ENCODE measurements at places on chromosomes 5 and 9.

- no peak for DNase-seq
Observed at GRCh38 chr5:10588109-10588775, 24.4 kb downstream of the ANKRD33B start.

GRCh38 chr9:109843641-109844040, 63.6 kb downstream of the PALM2AKAP2 start:
- DNase-seq = no peak

GRCh38 chr5:177405805-177406204, 3.6 kb downstream of the F12 start:
- no peak for DNase-seq

GRCh38 chr5:76908166-76908565, 44.7 kb upstream of the CRHBP start:
- DNase-seq = no peak

DNA sequence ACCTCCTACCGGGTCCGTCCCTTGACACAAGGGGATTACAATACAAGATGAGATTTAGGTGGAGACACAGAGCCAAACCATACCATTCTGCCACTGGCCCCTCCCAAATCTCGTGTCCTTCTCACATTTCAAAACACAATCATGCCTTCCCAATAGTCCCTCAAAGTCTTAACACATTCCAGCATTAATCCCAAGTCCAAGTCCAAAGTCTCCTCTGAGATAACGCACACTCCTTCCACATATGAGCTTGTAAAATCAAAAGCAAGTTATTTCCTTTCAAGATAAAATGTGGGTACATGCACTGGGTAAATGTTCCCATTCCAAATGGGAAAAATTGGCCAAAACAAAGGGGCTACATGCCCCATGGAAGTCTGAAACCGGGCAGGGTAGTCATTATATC, 463.9 kb upstream of the CDH9 start:
- no peak for DNase-seq

DNA sequence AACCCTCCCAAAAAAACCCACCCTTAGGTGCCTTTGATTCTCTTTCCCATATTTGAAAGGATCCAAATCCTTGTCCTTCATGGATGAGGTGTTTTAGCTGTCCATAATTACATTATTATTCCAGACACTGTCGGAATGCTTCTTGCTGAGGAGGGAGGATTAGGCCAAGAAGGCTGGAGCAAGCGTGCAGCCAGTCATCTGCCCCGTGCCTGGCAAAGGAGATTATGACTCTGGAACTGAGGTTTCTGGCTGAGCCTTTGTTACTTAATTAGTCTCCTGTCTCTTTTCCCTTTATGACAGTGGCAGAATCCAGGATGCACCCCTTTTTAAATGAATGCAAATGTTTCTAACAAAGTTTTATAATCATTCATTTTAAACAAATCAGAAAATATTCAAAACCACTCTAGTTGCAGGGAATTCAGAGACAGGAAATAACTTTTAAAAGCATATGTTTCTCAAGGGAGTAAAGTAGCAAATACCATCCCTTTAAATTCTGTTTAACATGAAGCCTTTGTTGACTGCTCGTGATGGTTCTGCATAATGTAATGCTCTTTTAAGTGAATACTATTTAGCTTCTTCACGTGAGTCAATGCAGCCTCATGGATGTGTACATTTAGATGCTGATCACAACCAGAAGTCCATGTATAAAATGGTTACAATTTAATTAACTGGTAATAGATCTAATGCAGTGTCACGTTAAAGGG, 69.8 kb downstream of the GALNT10 start:
- no peak for DNase-seq

DNA sequence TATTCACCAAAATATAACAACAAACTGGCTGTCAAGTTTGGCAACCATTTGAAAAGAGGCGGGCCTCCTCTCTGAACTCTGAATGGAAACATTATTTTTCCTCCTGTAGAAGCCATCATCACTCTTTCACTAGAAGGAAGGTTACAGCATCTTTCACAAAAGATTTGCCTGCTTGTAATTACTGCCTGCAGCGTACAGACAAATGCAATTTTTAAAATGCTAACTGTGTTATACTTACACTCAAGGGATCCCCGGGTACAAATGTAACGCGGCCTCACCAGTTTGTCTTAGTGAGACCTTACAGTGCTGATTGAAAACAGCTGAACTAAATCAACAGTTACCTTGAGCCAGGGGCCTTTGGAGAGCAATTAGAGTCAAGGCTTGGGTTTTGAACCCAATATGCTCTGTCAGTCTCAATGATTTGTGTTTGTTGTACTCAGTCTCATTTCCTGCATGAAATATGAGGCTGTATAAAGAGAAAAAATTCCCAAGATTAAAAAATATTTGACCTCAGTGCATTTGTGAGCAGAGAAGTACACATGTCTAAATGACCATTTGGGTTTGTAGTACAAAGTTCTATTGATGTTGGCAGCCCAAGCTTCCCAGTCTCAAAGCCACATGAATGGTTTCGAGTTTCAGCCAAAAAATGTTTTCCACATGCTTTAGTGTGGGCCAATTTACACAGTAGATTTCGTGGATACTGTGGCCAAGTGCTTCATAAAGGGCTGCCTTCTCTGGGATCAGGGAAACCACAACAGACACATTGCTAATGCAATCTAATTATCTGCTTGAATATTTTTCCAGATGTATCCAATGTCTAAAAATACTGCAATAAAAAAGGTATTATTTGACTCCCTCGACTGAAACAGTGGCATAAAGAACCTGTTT, 500.0 kb downstream of the SPATA31D1 start:
- no peak for DNase-seq

- DNase-seq = no peak
Observed at GRCh38 chr5:167773668-167774301, 517.7 kb upstream of the WWC1 start.

DNA sequence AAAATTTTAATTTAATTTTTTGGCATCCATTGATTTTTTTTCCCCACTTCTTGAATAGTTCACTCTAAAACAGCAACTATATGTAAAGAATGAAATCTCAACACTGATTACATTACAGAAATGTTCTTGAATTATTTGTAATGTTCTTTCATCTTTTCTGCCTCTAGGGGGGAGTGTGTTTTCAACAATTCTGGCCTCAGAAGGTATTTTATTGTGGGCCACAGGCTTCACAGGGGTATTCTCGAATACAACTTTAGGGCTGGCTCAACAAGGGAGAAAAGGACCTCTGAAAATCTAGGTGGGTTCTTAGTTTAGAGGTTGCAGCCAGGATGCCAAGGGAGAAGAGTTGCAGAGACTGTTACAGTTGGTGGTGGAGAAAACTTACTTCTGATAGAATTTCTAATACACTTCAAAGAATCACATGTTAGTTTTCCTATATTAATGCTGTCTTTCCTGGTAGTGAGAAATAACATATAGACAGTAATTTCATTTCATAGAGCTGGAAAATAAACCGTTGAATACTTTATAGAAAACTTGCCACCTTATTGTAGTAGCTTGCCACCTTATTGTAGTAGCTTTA, 3.6 kb upstream of the NPR3 start:
- DNase-seq = no peak

GRCh38 chr9:38343037-38343436, 49.5 kb upstream of the ALDH1B1 start:
- DNase-seq = no peak

DNA sequence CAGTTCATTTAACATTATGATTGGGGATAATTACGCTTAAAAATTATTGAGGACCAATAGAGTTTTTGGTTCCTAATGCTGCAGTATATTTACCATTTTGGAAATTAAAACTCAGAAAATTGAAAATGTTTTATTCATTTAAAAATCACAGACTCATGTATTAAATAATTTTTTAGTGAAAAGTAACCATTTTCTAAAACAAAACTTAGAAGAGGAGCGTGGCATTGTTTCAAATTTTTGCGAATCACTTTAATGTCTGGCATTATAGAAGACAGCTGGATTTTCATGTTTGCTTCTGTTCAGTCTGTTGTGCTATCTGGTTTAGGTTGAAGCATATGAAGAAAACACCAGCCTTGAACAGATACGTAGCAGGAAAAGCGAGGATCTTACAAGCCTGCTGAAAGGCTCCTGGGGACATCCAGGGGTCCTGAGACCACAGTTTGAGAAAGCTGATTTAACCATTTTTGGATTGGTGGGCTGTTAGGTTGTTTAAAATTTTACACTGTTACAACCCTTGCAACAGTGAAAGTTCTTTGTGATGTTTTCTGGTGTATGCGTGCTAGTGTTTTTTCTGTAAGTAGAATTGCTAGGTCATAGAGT, 1.6 kb downstream of the ZFYVE16 start:
- no peak for DNase-seq

DNA sequence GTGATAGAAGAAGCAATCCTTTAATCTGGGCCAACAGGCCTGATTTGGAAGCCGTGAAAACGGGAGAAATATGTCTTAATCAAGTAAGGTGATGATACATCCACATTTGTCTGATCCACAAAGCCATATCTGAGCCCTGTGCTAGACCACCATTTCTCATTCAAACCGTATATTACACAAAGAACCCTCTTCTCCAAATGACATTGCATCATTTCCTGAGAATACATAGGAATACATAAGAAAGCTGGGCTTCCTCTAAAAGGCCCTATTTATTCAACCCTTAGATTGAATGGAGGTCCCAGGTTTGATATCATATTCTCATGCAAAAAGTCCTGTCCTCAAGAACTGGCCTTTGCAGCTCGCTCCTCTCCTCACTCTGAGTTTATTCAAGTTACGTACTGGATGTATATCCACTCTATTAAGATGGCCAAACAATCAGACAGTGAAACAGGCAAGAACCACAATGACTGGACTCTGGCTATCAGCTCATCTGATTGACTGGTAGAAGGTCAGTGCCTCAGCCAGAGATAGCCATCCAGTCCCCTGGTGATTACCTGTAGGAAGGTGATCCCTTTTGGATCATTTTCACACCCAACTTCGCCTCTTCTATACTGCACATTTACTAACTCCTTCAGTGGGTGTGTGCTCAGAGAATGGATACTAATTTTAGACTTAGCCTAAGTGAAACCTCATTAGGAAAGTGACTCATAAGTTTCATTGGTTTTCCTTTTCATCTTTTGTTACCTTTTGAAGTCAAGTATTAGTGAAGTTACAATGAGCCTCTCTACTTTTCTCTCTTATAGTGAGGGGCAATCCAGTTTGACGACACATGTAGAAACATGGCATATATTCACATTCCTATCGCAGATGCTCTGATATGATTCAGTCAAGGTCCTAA, 167.6 kb upstream of the WWC1 start:
- no peak for DNase-seq

GRCh38 chr5:80615266-80615914, 39.1 kb upstream of the MSH3 start:
- no peak for DNase-seq

DNA sequence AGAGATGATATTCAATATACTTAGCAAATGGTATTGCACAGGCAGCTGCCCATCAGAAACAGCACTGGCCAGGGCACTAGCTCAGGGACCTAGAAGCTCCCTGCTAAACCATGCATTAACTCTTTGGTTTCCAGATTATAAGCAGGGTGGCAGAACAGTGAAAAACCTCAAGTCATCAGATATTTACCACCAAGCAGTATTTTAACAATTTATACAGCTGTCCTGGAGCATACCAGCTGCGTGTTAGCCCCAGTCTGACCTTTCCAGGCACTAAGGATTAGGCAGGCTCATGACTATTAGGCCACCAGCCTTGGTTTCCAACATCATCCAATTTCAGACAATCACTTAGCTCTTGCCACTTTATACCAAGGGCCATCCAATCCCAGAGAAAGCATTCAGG, 326.5 kb downstream of the CAAP1 start:
- no peak for DNase-seq

DNA sequence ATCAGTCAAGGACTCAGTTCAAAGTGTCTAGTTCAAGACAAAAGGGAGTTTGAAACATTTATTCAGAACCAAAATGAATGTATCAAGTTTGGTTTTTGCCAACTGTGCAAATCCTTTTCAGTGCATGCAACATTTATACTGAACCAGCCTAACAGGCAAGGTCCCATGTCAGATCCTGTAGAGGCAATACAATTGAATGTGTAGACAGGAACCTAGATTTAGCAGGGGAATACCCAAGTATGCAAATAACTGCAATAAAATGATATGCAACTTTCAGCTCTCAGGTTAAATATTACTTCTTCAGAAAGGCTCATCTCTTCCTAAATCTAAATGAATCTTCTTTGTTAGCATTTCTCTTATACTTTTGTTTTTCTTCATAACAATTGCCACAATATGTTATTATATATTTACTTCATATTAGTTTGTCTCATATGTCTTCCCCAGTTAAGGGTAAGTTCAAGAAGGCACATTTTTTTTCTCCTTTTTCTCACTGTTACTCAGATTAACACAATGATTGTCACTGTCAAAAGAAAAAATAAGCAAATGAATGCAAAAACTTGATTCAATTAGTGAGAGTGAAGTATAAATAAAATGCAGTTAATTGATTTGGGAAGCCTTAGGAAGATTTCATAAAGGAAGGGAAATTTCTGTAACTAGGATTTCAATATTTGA, 163.9 kb upstream of the RASA1 start:
- DNase-seq = no peak

DNA sequence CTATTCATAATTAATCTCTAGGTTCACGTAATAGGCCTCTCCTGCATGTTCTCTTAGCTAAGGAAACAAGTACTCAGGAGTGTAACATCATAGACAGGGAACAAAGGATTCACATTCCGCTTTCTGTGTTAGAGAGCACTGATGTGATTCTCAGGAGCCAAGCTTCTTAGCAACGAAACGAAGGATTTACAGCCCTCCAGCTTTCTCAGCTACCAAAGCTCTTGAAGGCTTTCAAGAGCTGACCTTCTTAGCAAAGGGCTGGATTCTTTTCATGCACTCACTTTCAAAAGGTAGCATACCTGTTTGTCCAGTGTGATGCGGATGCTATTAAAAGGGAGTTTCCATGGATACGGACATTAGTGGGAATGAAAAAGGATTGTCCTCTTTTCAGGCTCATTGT, 107.4 kb downstream of the TUSC1 start:
- no peak for DNase-seq

DNA sequence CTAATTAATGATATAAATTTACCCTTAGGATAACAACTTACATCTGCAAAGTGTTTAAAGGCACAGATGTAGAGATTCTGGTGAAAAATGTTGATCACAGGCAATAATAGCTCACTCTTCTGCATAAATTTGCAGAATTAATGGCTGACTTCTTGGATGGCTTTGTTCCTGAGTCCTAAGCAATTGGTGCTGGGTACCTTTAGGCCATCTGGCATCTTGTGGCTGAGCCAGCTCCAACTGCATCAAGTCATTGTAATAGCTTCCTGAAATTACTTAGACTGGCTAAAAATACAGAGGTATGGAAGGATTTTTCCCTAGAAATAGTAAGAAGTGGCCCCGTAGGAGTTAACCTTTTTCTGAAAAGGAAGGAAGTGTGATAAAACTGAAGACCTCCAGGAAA, 118.3 kb upstream of the MINAR2 start:
- no peak for DNase-seq

DNA sequence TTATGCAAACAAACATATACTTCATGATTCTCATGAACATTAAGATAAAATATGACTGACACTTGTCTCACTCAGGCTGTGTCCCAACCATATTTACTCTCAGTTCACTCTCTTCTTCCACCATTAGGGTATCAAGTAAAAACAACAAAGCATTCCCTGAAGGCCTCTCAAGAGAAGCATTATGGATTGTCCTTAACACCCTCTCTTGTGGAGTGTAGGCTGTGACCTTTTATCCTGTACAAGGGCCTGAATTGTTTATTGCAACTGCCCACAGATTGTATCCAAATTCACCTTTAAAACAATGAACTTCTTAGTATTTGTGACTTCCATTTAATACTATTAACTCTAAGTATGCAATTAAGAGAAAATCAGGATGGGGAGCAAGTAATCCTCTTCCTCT, 78.1 kb downstream of the RICTOR start:
- no peak for DNase-seq

- no peak for DNase-seq
Observed at GRCh38 chr9:82532504-82533180, 530.3 kb downstream of the RASEF start.

Data from stimulated activated CD8-positive, alpha-beta memory T cell treated with anti-CD3 and anti-CD28 coated beads, Interleukin-15, amount 100 ng/mL, for 48 hours (primary cell).